CD8-positive, alpha-beta T cell (primary cell): ENCODE measurements at places on chromosomes 2 and 18.

GRCh38 chr2:157190151-157190550, 67.4 kb upstream of the GALNT5 start:
- no peak for DNase-seq

- no peak for DNase-seq
Observed at GRCh38 chr2:74181739-74182138, 3.1 kb upstream of the MOB1A start.

- no peak for DNase-seq
Observed at GRCh38 chr2:30325600-30326328, 94.4 kb downstream of the LBH start.

DNA sequence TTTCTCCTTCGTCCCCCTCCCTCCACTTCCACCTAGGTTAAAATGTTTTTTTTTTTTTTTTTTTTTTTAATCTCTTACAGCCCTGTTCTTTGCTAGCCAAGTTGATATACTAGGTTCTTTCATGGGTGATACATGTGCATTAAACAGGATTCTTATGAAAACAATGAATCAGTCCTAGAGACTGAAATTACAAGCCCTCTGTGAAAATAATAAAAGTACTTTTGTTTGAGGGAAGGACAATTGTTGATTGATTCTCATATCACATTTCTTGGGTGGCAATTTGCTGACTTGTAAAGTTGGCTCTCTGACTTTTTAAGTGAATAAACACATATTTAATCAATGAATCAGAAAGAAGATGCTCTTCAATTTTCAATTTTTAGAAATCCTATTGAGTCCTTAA, 639.9 kb downstream of the LRP1B start:
- no peak for DNase-seq
